ENCODE measurements at places on chromosomes 4 and X. TPM values are rescaled to one million over a fixed set of nuclear protein-coding genes. Genes with fewer than 3 reads are reported as not detected.

GRCh38 chrX:29376584-29376983 lies 789.3 kb downstream of the IL1RAPL1 start:
- no peak for DNase-seq

GRCh38 chrX:42704454-42704853 lies 73.5 kb downstream of the PPP1R2C start:
- DNase-seq = no peak

POU4F2 gene
- not detected for total RNA-seq

CYBB gene
- total RNA-seq = 0.11 TPM

DNA sequence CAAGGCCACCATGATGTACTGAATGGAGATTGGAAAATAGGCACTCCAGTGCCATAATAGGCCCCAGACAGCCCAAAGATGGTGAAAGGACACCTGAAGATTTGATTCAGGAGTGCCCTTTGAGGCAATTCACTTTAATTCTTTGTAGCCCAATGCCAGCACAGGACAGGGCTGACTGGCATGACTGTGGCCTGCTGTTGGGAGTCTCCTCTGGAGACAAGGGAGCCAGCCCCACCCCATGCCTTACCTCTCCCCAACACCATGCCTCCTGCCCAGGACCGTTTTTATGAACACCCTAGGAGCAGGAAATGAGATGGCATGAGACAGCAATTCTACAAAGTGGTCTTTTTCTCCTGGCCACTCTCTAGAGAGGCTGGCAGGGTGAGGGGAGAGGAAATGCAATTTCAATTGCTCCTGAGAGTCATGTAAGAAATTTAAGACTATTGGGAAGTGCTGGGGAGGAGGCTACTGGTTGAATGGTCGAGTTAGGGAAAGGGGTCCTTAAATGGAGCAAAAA lies 94.2 kb upstream of the MAMLD1 start:
- DNase-seq = no peak

MAGEA1 gene
- not detected for total RNA-seq
